ENCODE measurements at places on chromosomes 6 and 20.

- DNase-seq, result peak; percentile 69
Measured at GRCh38 chr6:12595161-12595811, 121.3 kb upstream of the PHACTR1 start.

- DNase-seq, result no peak
Measured at GRCh38 chr20:44021900-44022299, 107.2 kb downstream of the TOX2 start.

- DNase-seq, result no peak
Measured at GRCh38 chr6:5158180-5158579, 73.0 kb downstream of the PPP1R3G start.

DNA sequence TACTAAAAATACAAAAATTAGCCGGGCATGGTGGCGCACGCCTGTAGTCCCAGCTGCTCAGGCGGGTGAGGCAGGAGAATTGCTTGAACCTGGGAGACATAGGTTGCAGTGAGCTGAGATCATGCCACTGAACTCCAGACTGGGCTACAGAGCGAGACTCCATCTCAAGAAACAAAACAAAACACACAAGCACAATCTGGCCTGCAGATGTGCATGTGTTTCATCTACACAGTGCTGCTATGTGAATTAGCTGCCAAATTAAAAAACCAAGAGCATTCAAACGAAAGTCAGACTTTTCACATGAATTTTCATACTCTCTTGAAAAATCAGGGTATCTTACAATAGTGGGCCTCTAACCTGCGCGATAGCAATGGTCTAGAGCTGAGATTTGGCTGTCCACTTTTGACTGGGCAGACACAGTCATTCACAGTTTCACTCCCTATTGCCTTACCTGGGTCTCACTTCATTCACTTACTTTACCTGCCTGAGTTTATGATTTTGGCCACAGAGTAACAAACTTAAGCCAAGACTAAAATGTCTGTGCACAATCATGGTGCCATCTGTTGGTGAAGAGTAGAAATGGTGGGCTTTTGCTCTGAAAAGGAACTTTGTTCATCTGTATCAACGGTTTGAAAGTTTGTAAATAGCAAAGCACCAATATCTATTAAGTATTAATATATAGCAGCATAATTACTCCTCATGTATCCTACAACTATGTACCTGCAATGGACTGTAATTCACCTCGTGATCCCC is 138.5 kb upstream of the UST start:
- no peak for DNase-seq
